ENCODE measurements at places on chromosomes 1 and 21.

- DNase-seq = no peak
Observed at GRCh38 chr1:2563205-2563604, 7.0 kb downstream of the TNFRSF14 start.

DNA sequence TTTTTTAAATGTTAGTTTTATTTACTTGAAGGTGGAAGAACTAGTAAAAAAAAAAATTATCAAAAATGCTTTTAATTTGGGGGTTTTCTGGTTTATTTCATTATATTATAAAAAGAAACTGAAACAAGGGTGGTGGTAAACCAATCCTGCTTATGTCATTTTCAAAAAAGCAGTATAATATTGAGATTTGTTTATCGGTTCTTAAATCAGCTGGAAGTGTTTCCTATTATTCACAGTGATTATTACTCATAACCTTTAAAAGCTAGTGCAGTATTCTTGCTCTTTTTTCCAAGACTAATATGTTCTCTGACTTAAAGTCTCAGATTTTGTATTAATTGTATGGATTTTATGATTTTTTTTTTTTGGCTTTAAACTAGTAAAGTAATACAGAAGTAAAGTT is 5.4 kb upstream of the LRRC40 start:
- DNase-seq = no peak

- no peak for DNase-seq
Observed at GRCh38 chr1:9737057-9737456, 85.5 kb downstream of the PIK3CD start.

DNA sequence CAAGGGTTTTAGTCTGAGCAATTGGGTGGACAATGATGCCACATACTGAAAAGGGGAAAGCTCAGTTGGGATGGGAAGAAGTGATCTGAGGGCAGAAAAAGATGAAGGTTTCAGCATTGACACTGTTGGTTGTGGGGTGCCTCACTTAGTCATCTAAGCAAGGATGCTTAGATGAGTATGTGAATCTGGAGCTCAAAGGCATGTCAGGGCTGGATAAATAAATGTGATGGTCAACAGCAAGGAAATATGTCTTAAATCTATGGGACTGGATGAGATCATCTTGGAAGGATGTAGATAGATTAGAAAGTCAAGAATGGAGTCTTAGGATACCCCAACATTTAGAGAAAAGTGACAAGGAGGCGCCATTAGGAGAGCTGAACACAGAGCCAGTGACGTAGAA is 114.6 kb downstream of the ZBTB18 start:
- DNase-seq = no peak

GRCh38 chr21:44439211-44439600 is 16.1 kb upstream of the LRRC3 start:
- no peak for DNase-seq

- DNase-seq = no peak
Observed at GRCh38 chr1:1916851-1917251, 1.8 kb downstream of the CALML6 start.

- DNase-seq = peak; percentile 37
Observed at GRCh38 chr21:39675590-39675989, 62.9 kb downstream of the B3GALT5 start.

GRCh38 chr1:190551638-190552037 is 74.0 kb upstream of the BRINP3 start:
- DNase-seq = no peak

DNA sequence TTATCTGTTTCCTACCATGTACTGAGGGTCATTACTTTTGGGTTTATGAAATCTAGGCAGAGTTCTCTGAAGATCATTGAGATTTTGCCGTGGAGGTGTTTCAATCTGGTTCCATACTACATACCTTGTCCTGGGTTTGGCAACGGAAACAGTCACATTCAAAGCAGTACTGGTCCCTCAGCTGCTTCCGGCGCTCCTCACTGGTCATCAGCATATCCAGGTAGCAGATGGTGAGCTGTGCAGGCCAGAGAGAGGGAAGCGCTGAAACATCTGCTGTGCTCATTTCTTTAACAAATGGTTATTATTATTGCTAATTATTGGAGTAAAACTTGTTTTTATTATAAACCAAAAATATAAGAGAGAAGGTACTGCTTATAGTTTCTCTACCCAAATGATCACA is 591.7 kb downstream of the SMYD3 start:
- no peak for DNase-seq

DNA sequence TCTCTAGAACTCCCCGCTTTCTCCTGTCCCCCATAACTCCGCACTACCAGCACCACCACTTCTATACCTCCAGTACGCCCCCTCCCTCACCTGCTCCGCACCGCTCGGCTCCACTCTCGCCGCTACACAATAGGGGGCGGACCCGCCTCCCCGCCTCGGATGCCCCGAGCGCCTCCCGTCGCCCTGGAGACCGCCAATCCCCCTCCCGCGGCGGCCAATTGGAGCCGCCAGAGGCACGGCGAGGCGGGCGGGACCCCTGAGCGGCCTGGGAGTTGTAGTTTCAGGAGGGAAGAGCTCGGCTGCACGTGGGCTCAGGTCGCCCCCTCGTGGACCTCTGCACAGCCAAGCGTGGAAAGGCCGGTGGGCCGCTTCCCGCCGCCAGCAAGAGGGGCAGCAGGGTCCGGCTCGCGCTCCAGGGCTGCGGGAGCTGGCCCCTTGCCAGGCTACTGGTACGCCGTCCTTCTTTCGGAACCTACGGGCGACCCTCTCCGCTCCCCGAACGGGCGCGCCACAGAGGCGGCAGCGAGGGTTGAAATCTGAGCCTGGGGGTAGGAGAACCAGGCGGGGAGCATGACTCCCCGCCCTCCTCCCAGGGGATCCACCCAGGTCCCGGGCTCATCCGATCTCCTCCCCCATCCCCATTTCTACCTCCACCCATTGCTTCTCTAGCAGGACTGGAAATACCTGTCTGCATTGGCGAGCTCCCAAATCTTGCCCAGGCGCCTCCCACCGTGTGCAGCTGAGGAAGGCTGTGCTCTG is at the start of gene IGSF9:
IGSF9 (minus strand) TSS at position 131 of the 759 bp plus-strand sequence. CDS start 2,159 bp downstream, outside the sequence.
- DNase-seq = peak; percentile 78

Measured in MM.1S (cell line).